MV-4-11 (cell line): ENCODE measurements at places on chromosomes 3 and 15.

DNA sequence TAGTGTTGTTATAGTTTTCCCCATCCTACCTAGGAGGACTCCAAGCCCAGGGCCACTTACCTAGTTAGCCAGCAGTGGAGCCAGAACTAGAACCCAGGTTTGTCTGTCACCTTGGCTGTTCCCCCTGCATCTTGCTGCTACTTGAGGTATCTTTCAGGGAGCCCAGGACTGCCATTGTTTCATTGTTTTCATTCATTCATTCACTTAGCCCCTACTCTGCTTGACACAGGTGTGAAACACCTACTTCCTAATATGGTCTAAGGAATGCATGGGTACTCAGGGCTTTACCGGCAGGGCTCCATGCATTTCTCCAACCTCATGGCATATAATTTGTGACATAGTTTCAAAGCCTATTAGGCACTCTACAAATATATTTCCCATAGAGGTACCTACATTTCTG lies 266.6 kb upstream of the TPM1 start:
- DNase-seq, result no peak

DNA sequence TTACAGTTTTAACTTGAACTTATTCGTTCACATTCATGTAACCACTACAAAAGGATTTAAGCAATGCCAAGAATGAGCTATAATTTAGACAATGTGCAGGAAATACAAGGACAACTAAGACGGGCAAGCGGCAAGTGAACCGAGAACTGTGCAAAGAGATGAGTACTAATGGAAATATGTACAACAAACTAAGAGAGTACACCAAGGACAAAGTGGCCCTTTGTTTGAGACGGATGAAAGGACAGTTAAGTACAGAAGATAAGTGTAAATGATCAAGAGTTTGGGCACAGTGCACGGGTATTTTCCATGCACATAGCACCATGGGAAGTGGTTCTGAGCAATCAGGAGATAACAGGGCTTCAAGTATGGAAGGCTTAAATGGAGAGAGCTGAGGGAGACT lies 281.7 kb downstream of the ROBO2 start:
- no peak for DNase-seq

- DNase-seq, result no peak
Measured at GRCh38 chr3:106277731-106278130, 408.9 kb upstream of the CBLB start.

GRCh38 chr3:43453981-43454380 lies 167.6 kb downstream of the SNRK start:
- DNase-seq, result no peak

DNA sequence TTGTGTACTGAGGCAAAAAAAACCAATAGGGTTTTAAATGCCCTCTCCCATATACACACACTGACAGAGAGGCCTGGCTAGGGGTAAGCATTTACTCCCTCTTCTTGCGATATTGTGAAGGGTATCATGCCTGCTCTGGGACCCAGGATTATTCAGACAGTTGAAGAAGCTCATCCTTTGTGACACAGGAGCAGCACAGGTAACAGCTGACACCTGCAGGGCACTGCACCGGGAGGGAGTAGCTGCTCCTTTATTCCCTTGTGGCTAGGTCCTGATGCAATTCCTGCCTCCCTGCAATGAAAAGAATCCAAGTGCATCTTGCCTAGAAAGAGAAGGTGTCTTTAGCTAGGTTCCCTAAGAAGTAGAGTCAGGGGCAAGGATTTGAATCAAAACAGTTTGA lies 23.4 kb downstream of the POMGNT2 start:
- DNase-seq, result no peak

DNA sequence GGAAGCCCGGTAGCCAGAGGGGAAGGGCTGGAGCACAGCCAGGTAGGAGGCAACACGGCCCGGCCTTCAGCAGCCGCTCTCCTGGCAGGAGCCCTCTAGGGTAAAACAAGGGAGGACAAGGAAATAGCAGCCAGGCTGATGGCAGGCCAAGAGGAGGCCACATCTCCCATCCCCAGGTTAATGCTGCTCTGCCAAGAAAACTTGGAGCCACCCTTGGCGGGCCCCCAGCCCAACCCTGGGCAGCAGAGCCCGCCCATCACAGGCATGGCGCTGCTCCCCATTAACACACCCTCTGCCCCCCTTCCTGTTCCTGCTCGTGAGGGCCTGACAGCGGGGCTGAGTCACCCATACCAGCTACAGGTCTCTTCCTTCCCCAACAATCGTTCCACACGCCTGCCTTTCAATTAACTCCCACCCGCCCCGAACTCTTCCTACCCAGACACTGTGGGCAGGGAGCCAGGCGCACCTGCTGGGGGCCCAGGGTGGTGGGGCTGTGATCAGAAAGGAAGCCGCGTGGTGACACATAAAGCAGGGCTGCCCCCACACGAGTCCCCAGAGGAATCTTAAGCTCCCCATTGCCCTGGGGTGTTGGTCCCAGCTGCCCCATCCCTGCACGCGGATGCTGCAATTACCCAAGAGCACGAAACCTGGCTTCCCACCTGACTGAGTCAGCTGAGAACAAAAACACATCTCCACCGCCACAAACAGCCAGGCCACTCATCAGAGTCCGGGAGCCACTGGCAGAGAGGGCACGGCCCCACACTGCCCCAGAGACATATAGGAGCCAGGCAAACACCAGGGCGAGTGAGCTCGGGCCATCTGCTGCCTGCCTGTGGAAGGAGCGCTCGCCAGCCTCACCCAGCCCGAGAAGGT lies at the start of gene C15orf62:
TSS of gene C15orf62 (plus strand) at position 707 of the 873 bp plus-strand sequence. CDS start 516 bp downstream, outside the sequence.
- DNase-seq, result peak; percentile 49

DNA sequence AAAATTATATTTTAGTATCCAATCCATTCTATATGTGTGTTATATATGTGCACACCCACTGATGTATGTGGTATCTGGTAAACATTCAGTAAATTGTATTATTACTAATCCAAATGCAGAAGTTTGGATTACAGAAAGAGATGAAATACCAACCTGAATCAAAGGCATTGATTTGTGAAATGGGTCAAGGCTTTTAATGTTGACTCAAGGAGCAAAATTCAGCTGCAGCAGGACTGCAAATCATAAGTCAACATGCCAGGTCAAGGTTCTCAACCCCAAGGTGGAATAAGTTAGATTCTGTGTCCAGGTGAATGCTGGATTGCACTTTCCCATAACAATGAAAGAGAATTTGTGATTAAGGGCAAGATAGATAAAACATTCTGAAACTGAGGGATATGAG lies 190.7 kb downstream of the GAP43 start:
- no peak for DNase-seq

DNA sequence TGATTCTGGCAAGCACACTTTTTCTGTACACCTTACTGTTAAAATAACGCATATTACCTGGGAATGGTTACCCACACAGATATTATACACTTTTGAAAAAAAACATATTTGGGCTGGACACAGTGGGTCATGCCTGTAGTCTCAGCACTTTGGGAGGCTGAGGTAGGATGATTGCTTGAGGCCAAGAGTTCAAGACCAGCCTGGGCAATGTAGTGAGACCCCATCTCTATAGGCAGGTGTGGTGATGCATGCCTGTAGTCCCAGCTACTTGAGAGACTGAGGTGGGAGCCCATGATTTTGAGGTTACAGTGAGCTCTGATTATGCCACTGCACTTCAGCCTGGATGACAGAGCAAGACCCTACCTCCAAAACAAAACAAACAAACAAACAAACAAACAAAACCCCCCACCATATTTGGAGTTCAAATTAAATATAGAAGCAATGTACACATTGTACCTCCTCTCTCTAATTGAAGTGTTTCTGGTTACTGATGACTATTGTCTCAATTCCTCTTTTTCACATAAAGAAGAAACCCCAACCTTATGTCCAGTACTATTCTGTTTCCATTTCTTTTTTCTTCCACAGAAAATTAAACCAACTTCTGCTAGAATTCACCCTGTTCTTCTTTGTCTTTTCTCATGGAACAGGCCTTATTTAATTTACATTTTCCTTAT lies 152.6 kb upstream of the UMPS start:
- peak; percentile 39 for DNase-seq

GRCh38 chr3:95334461-95334860 lies 1271.6 kb downstream of the NSUN3 start:
- no peak for DNase-seq
